ENCODE measurements at places on chromosomes 16 and 17. TPM values are rescaled to one million over a fixed set of nuclear protein-coding genes. Genes with fewer than 3 reads are reported as not detected.

EPX gene
- not detected for total RNA-seq

SLC5A10 gene
- total RNA-seq, result not detected

DNA sequence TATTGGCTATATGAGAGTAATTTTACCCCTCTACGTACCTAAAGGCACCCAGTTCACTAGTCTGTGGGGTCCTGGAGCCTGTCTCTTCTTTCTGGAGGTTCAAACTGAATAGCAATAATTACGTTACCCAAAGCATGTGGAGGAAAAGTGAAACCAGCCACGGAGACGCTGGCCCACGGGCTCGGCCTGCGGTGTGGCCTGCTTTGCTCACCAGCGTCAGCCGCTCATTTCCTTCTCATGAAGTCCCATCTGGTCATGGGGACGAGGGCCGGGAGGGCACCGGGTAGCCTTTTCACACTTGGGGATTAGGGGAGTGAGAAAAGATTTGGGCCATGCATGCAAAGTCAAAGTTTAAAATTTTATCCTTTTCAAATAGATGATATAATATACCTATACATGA lies 26.9 kb downstream of the ELAC2 start:
- no peaks in the 10 kb centered on the region for H3K4me1 ChIP-seq
- no peak overlapping the region for H3K4me3 ChIP-seq
- no peak for DNase-seq
- H3K27me3 ChIP-seq, result no peaks in the 10 kb centered on the region

DNA sequence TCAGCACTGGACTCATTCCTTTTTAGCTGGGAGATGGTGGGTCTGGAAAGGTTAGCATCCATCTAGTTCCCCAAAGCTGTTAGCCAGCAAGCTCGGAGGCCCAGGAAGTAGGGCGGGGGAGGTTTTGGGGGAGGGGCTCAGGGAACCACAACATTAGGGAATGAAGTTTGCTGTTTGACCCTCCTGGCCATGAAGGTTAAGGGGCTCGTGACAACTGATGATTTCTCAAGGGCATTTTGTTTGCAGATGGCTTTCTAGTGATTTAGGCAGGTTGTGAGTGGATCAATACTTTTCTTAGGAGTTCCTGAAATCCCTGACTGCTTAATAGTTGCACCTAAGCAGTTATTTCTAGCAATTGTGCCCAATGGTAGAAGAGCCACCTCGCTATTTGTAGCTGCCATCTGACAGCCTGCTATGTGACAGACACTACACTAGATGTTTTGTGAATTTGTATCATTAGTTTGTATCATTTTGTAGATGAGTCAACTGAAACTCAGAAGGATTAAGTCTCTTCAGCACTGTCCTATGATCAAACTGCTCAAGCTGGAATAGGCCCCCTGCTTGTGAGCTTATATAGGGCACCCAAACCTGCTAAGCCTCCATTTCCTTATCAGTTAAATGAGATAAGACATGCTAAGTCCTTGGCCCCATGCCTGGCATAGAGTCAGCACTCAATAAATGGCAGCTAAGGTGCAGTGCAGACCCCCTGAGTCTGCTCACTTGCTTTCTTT lies 146.4 kb downstream of the IRX3 start:
- no peaks in the 10 kb centered on the region for H3K4me1 ChIP-seq
- H3K36me3 ChIP-seq, result no peaks in the 10 kb centered on the region
- H3K27ac ChIP-seq, result no peak overlapping the region
- no peak overlapping the region for H3K4me3 ChIP-seq
- no peak for DNase-seq

DNA sequence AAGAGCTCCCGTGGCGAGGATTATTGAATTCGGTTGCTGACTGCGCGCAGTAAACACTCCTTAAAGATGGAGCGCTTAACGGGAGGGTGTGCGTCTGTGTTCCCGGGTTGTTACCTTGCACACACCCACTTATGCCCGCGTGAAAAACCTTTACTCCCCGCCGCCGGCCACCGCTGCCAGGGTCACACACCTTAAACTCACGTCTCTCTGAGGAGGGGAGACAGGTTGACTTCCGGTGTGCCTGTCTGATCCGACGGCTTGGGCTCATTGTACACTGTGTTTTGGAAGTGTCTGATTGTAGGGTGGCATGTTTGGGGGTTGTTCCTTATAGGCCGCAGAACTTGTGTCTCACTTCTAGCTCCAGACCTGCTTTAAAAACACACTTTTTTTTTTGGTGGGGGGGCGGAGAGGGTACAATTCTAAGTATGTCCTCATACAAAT lies 66.8 kb downstream of the KPNA2 start:
- H3K4me1 ChIP-seq, result peaks cover 31% of the 10 kb centered on the region
- H3K27me3 ChIP-seq, result no peaks in the 10 kb centered on the region
- H3K36me3 ChIP-seq, result no peaks in the 10 kb centered on the region
- peak overlapping the region; percentile 73 for H3K27ac ChIP-seq
- DNase-seq, result peak; percentile 30

DNA sequence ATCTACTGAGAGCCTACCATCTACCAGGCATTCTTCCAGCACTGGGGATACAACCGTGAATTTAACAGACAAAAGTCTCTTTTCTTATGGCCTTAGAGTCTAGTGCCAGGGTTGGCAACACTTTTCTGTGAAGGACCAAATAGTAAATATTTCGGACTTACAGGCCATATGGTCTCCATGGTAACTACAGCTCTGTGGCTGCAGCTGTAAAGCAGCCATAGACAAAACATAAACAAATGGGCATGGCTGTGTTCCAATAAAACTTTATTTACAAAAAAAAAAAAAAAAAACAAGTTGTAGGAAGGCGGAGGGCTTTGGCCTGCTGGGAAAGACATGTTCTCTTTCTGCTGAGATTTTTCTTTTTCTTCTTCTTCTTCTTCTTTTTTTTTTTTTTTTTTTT lies 98.7 kb downstream of the ABCC12 start:
- no peak overlapping the region for H3K27ac ChIP-seq
- no peaks in the 10 kb centered on the region for H3K36me3 ChIP-seq
- no peaks in the 10 kb centered on the region for H3K4me1 ChIP-seq
- peaks cover 5% of the 10 kb centered on the region for H3K27me3 ChIP-seq

DNA sequence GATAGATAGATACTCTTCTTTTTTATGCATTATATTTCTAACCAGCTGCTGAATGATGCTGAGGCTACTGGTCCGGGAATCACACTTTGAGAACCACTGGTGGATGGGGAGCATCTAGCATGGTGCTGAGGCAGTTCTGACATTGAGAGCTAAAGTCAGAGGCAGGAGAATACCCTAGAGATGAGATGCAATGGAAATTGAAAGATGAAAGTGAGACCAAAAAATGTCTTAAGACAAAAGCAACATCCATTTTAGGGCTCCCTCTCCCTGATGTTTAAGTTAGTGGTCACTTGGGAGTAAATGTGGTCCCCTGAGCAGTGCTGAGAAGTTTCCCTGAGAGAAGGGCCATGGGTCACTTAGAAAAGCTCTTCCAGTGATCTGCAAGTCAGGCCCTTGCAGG lies 6.8 kb downstream of the PCTP start:
- H3K36me3 ChIP-seq, result no peaks in the 10 kb centered on the region
- no peaks in the 10 kb centered on the region for H3K27me3 ChIP-seq
- no peak for DNase-seq
- no peaks in the 10 kb centered on the region for H3K4me1 ChIP-seq
- H3K4me3 ChIP-seq, result no peak overlapping the region
- no peak overlapping the region for H3K27ac ChIP-seq

DNA sequence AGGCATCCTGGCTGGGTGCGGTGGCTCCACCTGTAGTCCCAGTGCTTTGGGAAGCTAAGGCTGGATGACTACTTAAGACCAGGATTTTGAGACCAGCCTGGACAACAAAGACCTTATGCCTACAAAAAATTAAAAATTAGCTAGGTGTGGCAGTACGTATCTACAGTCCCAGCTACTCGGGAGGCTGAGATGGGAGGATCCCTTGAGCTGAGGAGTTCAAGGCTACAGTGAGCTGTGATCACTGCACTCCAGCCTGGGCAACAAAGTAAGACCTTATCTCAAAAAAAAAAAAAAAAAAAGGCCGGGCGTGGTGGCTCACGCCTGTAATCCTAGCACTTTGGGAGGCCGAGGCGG lies 6.1 kb downstream of the MVP start:
- no peak for DNase-seq
- no peak overlapping the region for H3K4me3 ChIP-seq

Data from CD4-positive, alpha-beta memory T cell (primary cell).